Activated CD4-positive, alpha-beta T cell treated with anti-CD3 and anti-CD28 coated beads, Interleukin-2, amount 50 U/mL, for 1 hour (primary cell): ENCODE measurements at places on chromosomes 5 and 9.

DNA sequence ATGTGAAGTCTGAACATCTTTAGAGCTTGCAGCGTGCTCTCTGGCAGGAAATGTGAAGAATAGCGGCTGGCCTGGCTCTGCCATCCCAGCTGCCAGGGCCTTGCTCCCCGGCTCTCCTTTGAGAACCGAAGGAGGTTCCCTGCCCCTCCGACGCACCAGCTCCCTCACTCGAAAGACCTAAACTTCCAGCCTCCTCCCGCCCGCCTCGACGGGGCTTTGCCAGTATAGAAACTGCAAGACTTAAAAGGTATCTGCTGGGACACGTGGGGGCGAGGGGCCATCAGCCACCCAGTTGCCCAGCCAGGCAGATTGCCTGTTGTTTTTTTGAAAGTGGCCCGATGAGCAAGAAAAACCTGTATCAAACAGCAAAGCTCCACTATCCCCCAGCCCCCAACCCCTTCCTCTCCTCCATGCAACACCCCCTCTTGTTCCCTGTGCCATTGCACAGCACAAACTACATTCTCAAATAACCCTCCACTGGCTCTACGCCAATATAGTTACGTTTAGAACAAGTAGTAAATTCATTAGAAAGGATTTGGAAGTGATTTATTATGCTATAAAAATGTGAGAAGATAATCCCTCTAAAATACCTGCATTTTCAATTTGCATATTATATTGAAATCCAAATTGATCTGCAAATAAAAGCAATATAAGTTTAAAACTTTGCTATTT lies 331.9 kb downstream of the MED10 start:
- no peak for DNase-seq

DNA sequence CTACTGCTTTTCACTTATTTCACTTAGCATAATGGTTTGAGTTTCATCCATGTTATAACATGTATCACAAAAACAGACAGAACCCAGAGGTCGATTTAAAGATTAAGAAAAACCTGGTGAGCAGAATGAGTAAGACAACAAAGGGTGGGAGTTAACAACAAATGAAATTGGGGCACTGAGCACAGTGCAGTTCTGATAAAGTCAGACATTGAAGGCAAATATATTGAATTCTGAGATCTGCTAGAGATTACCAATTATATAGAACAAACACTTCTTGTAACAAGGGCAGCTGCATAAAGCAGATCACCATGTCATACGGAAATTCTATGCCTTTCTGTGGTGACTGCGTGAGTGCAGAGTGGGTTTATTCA lies 517.3 kb upstream of the RORB start:
- no peak for DNase-seq

GRCh38 chr5:55360190-55360589 lies 52.4 kb downstream of the MTREX start:
- no peak for DNase-seq

DNA sequence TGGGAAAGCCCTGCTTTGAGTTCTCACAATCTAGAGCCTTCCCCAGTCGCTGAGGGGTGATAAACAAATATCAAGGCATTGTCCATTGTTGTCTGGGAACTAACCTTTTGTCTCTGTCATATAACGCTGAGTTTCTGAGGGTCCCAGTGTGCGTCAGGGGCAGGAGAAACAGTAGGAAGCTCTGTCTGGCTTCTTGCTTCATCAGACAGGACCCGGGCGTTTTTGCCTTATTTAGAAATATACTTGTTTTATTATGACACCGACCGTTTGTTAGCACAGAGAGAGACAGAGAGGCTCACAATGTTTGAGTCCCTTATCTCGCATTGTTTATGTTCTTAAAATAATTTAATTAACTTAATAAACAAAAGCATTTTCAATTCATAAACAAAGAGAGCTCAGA lies 204.9 kb upstream of the GAS1 start:
- no peak for DNase-seq

DNA sequence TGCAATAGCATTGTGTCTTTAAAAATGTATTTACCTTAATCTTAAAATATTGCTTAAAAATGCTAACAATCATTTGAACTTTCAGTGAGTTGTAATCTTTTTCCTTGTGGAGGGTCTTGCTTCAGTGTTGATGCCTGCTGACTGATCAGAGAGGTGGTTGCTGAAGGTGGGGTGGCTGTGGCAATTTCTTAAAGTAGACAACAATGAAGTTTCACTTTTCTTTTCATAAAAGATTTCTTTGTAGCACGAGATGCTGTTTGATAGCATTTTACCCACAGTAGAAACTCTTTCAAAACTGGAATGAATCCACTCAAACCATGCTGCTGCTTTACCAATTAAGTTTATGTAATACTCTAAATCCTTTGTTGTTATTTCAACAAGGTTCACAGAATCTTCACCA lies 50.8 kb downstream of the NR3C1 start:
- DNase-seq, result no peak

DNA sequence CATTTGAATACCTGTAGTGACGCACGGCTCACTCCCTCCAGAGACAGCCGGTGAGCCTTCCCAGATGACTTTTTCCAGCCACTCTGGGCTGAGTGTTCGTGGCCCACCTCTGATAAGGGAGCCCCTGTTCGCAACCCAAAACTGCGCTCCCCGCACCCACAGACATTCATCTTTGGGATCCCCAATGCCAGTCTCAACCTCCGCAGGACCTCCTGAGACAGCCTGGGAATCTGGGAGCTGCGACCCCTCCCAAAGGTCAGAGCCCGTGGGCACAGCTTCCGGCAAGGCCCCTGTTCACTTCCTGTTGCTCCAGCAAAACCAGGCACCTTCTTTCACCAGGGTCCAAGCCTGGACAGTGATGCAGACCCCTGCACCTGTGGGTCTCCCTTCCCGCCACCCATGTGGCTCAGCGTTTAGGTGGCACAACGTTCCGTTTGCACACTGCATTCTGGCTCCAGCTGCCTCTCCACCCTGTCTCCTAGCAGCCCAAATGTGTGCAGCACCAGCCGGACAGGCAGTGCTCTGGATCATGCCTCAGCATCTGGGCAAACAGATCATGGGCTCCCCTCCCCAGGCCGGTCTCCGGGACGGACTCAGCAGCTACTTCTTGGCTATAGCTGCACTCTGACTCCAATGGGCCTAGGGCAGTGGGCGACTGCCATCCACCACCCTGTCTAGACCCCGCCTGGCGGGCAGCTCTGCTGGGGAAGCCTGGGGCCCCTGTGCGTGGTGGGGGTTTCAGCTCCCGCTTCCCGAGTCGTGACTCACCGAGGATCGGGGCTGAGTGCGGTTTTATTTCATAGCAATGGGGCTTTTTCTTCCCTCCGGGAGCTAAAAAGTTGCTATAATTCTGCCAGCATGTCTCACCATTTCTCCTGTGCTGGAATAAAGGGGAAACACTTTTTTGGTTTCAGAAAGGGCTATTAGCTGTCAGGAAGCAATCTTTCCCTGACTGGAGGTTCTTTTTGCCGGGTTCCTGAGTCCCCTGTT lies 156.0 kb downstream of the OLFM1 start:
- DNase-seq, result no peak

DNA sequence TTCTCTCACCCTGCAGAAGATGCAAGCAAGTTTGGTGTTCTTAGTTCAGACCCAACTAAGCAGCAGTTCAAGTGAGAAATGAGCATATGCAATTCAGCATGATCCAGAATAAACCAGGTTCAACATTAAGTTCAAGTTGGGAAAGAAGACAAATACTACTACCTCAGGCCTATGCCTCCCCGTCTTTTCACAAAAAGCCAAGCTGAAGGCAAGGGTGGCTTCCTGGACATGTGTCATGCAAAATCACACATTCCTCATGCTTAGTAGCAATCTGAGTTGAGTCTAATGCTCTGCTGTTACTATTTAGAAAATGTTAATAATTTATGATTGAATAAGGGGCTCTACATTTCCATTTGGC lies 453.4 kb upstream of the GRAMD2B start:
- no peak for DNase-seq

DNA sequence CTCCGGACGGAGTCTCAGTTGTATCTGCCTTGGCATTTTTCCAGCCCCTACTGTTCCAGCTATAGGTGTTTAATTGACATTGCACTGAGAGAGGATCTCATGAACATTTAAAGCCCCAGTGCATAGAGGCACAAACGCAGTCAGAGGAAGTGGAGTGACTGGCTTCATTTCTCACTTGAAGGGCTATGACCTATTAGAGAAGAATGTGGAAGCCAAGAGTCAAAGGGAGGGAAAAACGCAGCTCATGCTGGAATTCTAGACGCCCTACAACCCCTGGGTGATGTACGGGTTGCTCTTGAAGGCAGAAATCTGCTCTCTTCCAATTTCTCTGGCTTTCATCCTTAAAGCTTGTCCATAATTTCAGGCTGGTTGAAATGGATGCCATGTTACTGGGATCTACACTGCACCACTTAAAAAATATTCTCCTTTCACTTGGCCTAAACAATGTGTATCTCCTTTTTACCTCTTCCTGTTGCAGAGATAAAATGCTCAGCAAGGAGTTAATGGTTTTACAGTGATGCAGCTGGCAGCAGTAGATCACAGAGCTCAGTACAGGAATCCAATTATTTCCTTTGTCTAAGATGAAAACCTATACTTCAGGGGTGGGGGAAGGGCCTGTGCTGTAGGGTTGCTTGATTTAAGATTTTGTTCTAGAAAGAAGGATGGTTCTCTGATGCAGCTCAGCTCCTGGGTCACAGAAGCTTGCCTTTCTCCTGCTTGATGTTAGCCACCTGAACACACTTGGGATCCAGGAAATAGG lies 61.8 kb upstream of the MAMDC2 start:
- no peak for DNase-seq

- no peak for DNase-seq
Measured at GRCh38 chr9:125633116-125633745, 73.8 kb downstream of the MAPKAP1 start.
